ENCODE measurements at places on chromosomes 3 and 15. TPM values are rescaled to one million over a fixed set of nuclear protein-coding genes. Genes with fewer than 3 reads are reported as not detected.

GRCh38 chr3:175478301-175478700 lies 619.2 kb downstream of the NAALADL2 start:
- no peak for DNase-seq
- H3K36me3 ChIP-seq, result no peaks in the 10 kb centered on the region
- no peak overlapping the region for H3K27ac ChIP-seq
- H3K4me1 ChIP-seq, result peaks cover under 1% of the 10 kb centered on the region
- no peak overlapping the region for H3K4me3 ChIP-seq

DNA sequence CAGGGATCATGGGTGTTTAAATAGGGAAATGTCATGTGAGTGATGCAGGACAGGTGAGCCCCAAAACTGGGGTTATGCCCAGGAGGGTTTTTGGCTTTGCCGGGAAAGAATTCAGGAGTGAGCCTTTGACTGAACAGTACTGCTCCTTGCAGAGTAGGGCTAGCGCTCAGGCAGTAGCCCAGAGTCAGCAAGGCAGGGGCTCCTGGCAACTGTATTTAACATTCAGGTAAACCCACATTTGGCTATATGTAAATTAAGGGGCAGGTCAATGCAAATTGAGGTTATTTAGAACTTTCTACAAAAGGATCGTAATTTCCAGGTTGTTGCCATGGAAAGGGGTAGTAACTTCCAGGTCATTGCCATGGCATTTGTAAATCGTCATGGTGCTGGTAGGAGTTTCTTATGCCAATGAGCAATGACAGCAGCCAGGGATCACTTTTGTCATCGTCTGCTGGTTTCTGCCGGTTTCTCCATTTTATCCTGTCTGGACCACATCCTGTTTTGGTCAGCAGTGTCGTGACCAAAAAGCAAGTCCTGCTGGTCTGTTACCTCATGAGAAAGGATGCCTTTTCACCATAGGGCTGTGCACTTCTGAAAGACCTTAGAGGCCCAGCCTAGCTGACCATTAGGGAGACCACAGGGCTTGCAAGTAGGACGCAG lies 24.3 kb downstream of the MTHFS start:
- H3K27ac ChIP-seq, result no peak overlapping the region
- H3K4me1 ChIP-seq, result no peaks in the 10 kb centered on the region
- no peak for DNase-seq
- H3K4me3 ChIP-seq, result no peak overlapping the region
- H3K27me3 ChIP-seq, result no peaks in the 10 kb centered on the region

The SLC24A5 gene
- total RNA-seq, result not detected

The MRPL47 gene
- total RNA-seq, result 32.1 TPM

DNA sequence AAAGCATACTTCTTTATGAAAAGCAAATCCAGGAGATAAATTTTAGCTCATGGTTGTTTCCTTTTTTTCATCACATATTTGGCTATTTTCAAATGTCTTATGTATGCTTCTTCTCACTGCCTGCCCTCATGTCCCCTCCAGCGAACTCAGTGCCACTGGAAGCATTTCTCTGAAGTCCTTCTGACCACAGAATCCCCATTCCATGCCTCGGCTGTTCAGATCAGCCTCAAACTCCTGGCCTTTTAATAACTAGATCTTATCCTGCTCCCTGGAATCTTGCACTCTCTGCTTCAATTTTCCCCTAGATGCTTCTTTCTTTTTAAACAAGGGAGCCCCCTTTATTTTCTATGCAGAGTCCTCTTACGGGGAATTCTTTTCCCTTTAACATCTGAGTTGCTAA lies 10.1 kb downstream of the ETV5 start:
- H3K4me1 ChIP-seq, result peaks cover 56% of the 10 kb centered on the region
- H3K36me3 ChIP-seq, result peaks cover 26% of the 10 kb centered on the region
- DNase-seq, result no peak

DNA sequence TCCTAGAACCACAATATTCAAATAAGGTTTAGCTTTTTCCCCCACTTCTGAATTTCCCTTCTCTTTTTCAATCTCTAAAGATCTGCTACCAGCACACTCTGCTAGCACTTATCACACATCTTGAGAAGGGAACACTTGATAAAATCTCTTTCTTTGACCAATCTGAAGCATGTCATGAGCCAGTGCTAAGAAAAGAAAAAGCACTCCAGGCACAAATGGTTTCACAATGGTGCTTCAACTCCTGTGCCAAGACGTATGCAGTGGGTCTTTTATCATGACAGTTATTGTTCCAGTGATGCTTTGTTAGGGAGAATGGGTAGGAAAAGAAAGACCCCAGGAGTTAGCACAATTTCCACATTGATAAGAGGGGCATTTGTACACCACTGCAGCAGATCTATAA lies 248.4 kb downstream of the ZNF385D start:
- peaks cover 2% of the 10 kb centered on the region for H3K27me3 ChIP-seq
- H3K27ac ChIP-seq, result no peak overlapping the region
- DNase-seq, result no peak
